ENCODE measurements at places on chromosomes 12 and 14.

GRCh38 chr12:132379996-132380395 lies 50.6 kb upstream of the GALNT9 start:
- no peak for DNase-seq

DNA sequence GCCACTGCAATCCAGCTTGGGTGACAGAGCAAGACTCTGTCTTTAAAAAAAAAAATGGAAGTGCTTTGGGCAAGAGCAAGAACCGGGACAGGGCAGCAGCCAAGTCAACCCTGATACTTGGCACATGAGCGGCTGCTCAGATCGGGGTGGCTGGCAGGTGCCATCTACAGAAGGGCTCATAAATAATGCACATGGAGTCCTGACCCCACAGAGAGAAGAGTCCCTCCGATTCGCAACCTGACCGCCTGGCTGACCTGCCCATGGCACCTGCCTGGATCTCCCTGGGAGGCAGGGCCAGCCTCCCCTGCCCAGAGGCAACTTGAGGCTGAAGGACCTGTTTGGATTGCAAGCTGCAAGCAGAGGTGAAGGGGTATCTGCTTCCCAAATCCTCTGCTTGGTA lies 9.6 kb upstream of the TMEM120B start:
- no peak for DNase-seq

GRCh38 chr12:8829621-8830020 lies 7.2 kb downstream of the A2ML1 start:
- no peak for DNase-seq

GRCh38 chr14:52365071-52365470 lies 51.0 kb downstream of the PTGER2 start:
- no peak for DNase-seq

- no peak for DNase-seq
Measured at GRCh38 chr12:49400304-49400703, 33.0 kb downstream of the SPATS2 start.

DNA sequence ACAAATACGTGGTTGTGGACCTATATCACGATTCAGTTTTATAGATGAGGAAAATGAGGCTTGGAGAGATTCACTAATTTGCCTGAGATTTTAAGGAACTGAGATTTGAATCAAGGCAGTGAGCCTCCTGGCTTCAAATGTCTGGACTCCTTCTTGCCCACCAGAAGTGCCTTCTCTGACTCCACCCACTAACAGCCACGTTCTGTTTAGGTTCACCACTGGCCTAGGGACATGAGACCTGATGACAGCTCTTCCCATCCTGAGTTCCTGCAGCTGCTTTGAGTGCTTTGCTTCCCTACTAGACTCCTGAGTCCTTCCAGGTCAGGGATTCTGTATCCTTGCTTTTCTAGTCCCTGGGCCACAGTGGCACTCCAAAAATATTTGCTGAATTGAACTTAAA lies 57.1 kb downstream of the PLBD1 start:
- DNase-seq = no peak

DNA sequence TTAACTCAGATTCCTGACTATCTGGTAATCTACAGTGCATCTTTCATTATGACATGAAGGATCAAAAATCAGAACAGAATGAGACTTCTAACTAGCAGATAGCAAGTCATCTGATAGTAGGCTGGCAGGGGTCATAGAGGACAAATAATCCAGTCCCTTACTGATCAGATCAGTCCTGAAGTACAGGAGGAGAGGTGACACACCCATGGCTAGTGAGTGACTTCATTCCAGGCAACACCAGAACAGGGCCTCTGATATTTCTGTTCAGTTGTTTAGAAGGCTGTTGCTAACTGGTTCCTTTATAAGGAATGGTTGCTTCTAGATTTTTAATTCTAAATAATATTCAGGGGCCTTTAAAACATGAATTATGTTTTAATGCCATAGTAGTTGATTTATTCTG lies 222.1 kb downstream of the NTF3 start:
- no peak for DNase-seq

DNA sequence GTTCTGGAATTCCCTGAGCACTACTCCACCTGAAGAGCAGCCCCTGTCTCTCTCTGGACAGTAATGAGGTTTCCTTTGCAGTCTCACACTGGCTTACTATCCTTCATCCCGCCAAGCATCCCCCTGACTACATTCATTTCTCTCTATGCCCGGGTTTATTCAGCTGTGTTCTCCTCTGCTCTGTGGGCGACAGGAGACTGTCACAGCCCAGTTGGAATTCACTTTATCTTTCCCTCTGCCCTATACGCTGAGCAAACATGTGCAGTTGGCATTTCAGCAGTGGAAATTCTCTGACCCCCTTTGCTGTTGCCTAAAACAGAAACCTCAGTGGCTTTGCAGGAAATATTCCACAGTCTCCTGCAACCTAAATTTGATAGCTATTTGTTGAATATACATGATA lies 83.5 kb upstream of the MAX start:
- no peak for DNase-seq

GRCh38 chr14:74419086-74419485 lies 6.9 kb downstream of the SYNDIG1L start:
- DNase-seq = no peak

DNA sequence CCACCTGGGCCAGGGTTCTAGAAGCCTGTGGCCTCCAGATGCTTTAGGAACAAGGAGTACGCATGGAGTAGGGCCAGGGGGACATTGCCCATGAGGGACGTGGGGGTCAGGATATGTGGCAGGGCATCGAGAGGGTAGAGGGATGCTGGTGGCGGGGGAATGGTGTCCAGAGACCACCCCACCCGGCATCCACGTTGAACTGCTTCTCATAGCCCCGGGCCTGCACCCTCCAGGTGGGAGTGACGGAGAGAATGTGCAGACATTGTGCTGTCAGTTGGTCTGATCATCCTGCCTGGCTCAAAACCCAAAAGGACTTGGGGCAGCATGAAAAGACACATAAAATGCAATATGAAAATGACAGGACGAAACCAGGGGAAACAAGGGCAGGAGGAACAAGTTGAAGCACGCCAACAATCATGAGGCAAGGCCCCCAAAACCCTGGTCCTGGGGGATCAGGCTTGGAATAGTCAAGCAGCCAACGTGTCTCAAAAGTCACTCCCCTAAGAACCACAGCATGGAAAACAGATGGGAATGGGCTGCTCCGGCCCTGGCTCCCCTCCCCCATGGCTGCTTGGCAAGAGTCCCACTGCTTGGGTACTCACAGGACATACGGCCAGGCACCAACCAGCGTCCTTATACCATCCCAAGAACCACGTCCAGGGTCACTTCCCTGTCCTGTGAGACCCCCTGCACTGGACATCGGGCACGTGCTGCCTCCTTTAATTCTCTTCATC lies 117.9 kb downstream of the DICER1 start:
- DNase-seq = no peak

GRCh38 chr14:66628636-66629035 lies 120.7 kb downstream of the GPHN start:
- DNase-seq = no peak

- DNase-seq = peak; percentile 40
Measured at GRCh38 chr12:6959058-6959804, 8.1 kb downstream of the PTPN6 start.

GRCh38 chr14:102359341-102359740 lies 3.3 kb downstream of the CINP start:
- no peak for DNase-seq

GRCh38 chr12:40325349-40325960 lies 100.7 kb downstream of the LRRK2 start:
- peak; percentile 15 for DNase-seq

GRCh38 chr14:22531451-22532344 lies 57.3 kb downstream of the DAD1 start:
- DNase-seq = no peak

GRCh38 chr14:77158882-77159255 lies 17.3 kb upstream of the ZDHHC22 start:
- DNase-seq = no peak

- no peak for DNase-seq
Measured at GRCh38 chr12:16515666-16516065, 90.3 kb downstream of the LMO3 start.

All from umbilical cord (tissue), 2 donors.